ENCODE measurements at places on chromosomes 1 and 21.

DNA sequence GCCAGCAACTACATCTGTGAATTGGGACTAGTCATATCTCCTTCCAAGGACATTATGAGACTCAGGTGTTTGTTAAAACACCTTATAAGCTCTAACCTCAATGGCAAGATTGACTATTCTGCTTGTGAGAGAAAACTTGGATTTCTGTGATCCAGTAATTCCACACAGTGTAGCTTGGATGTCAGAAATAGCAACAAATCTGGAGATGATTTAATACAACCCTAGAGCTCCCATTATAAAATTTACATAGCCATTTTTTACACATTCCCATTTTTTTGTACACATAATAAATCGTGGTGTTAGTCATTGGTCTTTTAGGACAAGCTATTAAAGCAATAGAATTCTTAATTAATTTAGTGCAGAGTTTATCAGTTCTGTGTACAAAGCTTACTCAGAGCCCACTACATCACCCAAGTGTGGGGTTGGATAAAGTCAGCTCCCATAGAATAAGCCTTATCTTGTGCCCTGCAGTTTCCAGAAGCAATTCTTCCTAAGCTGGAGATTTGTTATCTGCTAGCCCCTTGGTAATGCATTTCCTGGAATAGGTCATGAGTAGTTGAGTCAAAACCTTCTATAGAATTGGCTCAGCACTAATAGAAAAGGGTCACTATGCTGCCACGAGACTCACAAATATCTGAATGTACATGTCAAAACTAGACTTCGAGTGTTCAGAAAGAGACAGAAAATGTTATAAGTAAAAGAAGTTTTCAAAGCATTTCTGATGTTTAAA is 434.0 kb upstream of the RUNX1 start:
- no peak for DNase-seq

DNA sequence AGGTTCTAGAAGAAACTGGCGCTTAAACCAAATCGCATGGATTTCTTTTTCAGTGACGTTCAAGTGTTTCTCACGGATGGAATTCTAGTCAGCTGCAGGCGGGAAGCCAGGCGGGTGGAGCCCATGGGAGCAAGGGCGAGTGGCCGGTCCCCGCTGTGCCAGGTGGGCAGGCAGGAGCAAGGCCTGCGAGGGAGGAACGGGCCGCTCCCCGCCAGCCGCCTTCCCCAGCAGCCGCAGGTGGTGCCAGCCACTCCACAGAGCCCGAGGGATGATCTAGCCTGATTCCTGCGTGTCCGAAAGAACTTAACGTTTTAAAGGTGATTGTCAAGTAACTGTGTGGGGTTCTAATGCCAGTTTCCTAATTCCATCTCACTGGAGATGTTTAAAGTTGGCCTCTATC is 9.1 kb downstream of the PEX10 start:
- DNase-seq, result no peak

DNA sequence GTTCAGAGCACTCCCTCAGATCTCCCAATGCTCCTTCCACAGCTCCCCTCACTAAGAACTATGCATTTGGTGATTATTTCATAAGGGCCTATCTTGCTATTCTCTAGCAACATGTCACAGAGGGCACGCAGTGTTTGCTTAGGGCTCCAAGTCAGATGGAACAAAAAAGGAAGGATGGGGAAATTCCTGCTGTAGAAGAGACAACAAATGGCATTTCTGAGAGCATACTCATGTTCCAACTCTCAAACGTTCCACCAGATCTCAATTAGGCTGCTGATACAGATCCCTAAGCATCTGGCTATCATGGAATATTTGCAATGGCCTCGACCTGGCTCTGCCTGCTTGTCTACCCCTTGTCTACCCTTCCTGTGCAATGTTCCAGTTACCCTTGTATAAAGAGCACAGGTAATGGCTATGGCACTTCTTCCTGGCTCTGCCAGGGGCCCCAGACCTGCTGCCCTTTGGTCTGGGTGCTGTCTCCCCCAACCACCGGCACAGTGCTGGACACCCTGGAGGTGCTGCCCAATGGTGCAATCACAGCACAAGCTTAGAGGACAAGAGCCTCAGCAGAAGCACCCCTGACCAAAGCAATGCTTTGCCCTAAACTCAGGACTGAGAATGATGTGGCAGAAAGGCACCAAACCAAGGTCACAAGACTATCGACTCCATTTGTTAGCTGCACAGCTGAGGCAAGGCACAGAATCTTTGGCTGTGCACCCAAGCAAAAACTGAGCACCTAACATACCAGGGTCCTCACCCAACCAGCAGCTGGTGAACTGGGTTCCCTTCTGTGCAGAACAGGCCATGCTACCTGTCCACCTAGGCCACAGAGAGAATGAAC is 3.6 kb downstream of the PARP1 start:
- no peak for DNase-seq

DNA sequence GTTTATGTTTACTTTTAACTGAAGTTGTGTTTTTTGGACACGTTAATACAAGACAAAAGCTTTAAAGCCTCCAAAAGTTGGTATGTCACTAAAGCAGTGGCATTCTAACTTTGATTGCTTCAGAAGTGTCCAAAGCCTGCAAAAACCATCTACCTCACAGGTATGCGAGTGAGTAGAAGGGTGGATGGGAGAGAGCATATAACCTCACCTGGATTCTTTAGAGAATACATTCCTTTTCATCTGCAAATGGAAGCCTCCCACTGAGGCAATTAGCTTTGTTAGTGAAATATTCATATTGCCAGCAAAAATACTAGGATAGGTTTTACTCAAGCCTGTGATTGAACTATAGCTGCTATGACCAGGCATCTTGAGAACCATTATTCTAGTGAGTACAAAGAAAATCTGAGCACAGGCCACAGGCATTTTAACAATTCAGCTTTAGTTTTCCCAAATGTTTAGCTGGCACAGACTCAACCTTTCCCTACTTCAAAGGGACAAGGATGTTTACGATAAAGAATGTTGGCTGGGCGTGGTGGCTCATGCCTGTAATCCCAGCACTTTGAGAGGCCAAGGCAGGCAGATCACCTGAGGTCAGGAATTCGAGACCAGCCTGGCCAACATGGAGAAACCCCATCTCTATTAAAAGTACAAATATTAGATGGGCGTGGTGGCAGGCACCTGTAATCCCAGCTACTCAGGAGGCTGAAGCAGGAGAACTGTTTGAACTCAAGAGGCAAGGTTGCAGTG is 39.7 kb downstream of the MAP3K21 start:
- no peak for DNase-seq

- DNase-seq, result no peak
Observed at GRCh38 chr1:230694991-230695390, 18.9 kb downstream of the AGT start.

- DNase-seq, result no peak
Observed at GRCh38 chr1:198622001-198622400, 16.8 kb upstream of the PTPRC start.

DNA sequence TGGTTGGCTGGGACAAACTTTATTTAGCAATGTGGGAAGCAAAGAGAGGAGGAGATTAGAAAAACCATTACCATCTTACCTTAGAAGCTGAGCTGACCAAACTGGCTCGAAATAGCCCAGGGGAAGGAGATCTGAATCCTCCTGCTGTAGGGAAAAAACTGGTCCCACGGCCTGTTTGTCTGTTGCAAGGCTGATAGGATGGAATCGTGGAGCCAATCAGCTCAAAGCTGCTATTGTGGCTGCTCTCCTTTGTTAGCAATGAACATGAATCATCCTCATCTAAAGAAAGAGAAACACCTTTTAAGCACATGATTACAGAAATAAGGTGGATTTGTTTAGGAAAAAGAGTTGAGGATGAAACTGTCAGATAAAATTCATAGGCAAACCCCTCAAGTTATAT is 21.5 kb downstream of the CLSPN start:
- no peak for DNase-seq

GRCh38 chr1:61585714-61586113 is 139.2 kb downstream of the TM2D1 start:
- no peak for DNase-seq

DNA sequence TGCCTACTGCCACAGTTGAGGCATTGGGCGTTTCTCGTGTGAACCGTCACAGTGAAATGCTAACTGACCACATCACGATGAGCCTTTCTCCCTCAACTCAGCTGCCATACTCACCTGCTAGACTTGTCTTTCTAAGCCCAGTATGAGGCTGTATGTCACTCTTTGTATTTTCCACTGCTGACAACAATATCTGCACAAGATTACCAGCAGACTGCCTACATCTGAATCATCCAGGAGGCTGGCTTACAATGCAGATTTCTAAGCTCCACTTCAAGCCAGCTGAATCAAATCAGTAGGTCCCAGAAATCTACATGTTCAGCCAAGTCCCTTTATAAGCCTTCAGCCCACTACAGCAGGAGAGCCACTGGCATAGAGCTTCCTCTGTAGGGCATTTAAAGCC is 355.0 kb upstream of the DUSP10 start:
- no peak for DNase-seq

DNA sequence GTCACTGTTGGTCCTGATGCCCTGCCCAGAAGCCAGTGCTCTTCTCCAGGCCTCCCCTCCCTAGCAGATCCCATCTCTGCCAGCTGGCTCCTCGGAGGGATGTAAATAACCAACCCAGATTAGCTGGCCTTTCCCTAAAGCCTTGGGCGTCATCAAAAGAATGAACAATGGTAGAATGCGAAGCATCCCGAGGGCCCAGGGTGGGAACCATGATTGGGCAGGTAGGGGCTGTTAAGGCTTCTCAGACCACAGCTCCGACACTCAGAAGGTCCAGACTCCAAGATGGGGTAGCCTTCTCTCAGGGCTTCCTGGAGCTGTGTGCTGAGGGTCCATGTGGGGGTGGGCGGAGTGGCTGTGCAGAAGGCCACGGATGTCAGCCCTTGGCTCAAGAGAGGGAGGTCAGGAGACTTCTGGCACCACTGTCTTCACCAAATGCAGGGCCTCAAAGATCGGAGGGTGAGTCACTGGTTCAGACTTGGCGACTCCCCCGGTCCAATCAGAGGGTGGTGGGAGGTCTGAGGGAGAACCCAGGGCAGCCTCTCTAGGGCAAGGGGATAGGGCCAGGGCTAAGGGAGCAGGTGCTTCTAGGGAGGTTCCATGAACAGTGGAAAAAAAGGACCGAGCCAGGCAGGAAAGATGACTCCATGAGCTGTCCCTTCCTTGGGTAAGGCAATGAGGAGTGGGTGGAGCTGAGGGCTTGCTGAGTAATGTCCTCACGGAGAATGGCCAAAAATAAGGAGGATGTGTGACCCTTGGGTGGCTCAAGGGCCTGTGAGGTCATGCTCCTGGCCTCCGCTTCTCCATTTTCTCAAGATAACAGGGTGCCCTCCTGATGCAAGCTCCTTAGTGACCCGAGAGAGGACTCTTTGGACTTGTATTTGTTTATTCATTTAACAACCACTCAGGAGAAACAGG is 58.4 kb upstream of the EPS8L3 start:
- no peak for DNase-seq

All from CD4-positive, alpha-beta T cell treated with Interleukin-17A for 4 hours (primary cell).